ENCODE measurements at places on chromosomes 7 and 10. TPM values are rescaled to one million over a fixed set of nuclear protein-coding genes. Genes with fewer than 3 reads are reported as not detected.
A peak's percentile ranks its signal among the peaks of the same experiment; 100 is the strongest.

PUS7 gene
- total RNA-seq = 19.8 TPM

GRCh38 chr10:6385665-6386064 is 182.9 kb downstream of the PFKFB3 start:
- peak; percentile 49 for DNase-seq

- no peak for DNase-seq
Measured at GRCh38 chr10:76358743-76359395, 927.4 kb downstream of the LRMDA start.

DNA sequence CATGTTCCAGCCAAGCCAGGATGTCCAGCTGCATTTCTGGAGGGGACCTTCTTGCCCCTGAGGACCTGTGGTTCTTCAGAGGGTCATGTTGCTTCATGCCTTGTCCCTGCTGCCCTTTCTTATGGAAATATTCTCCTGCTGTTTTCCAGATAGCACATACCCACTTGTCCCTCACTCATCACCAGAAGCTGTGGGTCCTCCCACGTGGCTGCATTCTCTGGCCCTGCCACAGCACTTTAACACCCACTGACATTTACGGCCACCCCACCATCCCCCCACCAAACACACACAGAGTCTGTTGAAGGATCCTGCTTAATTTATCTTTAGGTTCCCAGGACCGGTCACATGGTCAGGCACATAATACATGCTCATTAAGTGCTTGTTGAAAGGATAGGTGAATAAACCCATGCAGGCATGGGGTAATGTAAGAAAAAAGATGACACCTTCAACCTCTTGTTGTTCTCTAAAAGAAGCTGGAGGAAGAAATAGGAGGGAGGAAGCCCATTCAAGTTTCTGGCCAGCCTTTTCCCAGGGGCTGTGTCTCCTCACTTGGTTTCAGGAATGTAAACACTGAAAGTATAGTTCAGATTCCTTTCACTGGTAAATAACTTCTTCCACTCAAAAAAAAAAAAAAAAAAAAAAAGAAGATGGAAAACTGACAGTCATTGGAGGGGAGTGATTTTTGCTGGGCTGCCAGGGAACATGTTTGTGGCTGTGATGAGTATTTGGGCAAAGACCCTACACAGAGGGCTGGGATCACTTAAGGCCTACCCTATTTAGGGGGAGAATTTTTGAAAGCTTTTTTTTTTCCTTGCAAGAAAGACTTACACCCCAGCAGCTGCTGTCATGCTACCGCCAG is 19.8 kb upstream of the BMPER start:
- DNase-seq = no peak

GRCh38 chr10:71429929-71430328 is 33.2 kb downstream of the CDH23 start:
- no peak for DNase-seq

GRCh38 chr7:119681336-119681735 is 591.6 kb upstream of the KCND2 start:
- DNase-seq = no peak

DNA sequence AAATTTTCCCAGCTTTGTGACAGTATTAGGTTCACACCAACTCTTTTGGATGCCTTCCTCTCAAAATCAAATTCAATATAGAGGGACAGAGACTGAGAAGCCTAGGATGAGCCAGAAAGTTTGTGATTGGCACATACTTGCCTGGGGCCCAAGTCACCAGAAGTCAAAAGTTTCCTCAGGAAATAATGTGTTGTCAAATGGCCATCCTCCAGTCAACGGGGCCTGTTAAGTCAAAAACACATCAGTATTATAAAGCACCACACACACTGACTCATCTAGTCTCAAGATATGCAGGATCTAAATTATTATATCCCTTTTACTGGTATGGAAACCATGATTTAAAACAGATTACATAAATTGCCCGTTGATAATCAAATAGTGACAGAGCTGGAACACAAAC is 158.1 kb downstream of the AHR start:
- no peak for DNase-seq

GRCh38 chr10:131206111-131206995 is 105.2 kb downstream of the TCERG1L start:
- no peak for DNase-seq
